Esophagus mucosa (tissue), 1 donor: ENCODE measurements at places on chromosomes 5 and 9. TPM values are rescaled to one million over a fixed set of nuclear protein-coding genes. Genes with fewer than 3 reads are reported as not detected.

TRIM36 gene
- 1.2 TPM for total RNA-seq

MARVELD2 gene
- total RNA-seq = 25.7 TPM

UAP1L1 gene
- total RNA-seq = 4.9 TPM

ORM1 gene
- 1.6 TPM for total RNA-seq

AQP3 gene
- 1,467 TPM for total RNA-seq

PHF24 gene
- total RNA-seq = 0.48 TPM

NR5A1 gene
- total RNA-seq = not detected

TAS2R1 gene
- not detected for total RNA-seq
